Muscle of back (tissue), 13 donors: ENCODE measurements at places on chromosomes 11 and 22.

DNA sequence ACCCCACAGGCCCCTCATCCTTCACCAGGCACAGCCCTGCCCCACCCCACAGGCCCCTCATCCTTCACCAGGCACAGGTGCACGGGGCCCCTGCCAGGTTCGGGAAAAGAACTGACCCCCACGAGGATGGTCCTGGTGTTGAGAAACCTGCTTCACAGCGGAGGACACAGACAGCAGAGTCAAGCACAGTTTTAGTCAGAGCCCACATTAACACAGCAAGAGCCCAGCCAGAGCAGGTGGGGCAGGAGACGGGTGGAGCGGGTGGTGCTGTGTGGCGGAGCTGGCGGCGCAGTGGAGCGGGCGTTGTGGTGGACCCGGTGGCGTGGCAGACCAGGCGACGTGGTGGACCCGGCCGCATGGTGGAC, 1085.5 kb downstream of the BRD1 start:
- no peak for DNase-seq

GRCh38 chr11:133576351-133576750, 44.0 kb upstream of the OPCML start:
- DNase-seq: no peak

DNA sequence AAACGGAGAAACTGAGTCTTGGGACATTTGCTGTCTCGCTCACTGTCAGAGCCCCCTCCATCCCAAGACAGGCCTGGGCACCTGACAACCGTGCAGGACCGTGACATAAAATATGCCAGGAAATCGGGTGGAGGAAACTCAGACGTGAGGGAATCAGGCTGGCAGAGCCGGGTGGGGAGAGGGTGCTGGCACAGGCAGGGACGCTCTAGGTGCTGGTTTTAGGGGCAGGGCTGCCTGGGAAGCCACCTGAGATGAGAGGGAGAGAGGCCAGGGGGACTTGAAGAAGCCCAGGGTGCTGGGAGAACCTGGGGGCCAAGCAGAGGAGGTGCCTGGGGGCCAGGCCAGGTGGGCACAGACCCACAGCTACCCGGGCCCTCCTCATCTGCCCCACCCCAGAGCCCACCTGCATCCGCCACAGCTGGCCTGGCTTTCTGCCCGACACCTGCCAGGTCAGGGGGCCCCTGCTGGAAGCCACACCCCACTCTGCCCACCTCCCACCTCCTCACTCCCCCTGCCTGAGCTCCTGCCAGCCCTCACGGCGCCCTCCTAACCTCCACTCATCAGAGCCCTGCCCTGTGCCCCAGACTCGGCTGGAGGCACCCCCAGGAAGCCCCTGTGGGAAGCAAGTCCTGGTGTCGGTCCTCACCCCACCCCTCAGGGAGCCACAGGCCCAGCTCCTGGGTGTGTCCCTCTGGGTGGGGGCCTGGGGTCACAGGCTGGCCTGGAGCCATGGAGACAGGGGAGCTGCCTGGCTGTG, 27.3 kb upstream of the MUC5AC start:
- DNase-seq: no peak

DNA sequence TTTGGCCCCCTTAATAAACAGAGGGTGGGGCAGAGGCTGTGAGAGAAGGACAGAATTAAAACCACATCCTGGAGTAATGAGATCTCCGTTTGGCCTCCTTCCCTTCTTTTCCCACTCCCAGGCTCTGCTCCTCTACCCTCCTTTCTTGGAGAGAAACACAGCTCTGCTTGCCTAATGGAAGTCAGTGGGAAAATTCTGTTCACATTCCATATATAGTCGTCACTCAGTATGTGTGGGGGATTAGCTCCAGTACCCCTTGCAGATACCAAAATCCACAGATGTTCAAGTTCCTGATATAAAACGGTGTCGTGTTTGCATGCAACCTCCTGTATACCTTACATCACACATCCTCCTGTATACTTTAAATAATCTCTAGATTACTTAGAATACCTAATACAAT, 37.6 kb upstream of the THY1 start:
- peak; percentile 92 for DNase-seq
